ENCODE measurements at places on chromosomes 11 and 22.

DNA sequence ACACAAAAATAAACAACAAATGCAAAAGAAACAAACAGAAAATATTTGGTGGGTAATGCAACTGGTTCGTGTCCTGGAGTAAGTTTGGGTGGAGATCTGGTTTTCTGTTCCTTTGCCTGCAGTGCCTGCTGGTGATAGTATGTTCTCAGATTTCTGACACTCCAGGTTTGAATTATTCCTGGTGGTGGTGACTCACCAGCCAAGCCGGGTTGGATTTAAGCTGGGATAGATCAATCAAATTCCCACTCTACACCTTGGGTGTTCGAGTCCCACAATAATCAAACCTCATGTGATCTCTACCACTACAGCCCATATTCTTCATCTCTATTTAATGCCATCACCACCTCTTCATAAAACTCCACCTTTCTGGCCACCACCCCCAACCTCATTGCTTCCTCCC, 421.8 kb downstream of the NTM start:
- DNase-seq: no peak

GRCh38 chr22:42816336-42816735, 40.7 kb downstream of the ARFGAP3 start:
- no peak for DNase-seq

DNA sequence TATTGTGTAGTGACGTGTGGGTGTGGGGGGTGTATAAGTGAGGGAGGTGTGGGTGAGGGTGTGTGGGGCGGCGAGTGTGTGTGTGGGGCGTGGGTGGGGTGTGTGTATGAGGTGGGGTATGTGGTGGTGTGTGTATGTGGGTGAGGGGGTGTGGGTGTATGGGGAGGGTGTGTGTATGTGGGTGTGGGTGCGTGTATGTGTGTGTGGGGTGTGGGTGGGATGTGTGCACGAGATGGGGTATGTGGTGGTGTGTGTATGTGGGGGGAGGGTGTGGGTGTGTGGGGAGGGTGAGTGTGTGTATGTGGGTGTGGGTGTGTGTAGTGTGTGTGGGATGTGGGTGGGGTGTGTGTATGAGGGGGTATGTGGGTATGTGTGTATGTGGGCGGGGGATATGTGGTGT, 205.5 kb downstream of the OPCML start:
- no peak for DNase-seq

- DNase-seq: no peak
Observed at GRCh38 chr11:63510360-63511047, 4.6 kb downstream of the LGALS12 start.

DNA sequence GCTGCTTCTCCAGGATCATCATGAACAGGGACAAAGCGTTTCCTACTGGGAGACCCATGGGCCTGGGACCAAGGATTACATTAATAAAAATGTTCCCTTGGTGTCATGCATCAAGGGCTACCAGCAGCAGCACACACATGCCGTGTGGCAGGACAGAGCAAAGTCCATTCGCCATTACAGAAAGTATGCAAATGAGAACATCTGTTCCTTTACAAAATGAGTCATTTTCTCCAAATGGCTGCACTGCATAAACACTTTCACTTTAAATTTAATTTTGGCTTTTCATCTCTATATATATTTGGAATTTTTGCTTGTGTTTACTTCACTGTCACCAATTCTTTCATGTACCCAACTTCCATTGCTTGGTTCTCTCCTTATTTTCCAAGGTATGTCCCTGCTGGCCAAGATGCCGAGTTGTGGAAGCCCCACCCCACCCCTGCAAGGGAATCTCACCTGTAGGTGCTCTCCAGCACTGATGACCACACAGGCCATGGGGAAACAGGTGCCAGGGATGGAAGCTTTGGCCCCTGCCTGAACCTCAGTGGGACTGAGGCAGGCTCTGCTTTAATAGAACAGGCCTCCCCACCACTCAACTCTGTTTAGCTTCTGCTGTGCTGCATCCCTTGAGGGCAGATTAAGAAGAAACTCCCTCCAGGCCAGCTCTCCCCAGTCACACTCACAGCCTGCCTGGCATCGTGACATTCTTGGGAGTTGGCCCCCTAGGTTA, 15.6 kb upstream of the GNAZ start:
- DNase-seq: no peak

- DNase-seq: no peak
Observed at GRCh38 chr11:20163783-20164481, 3.7 kb upstream of the DBX1 start.

All from stimulated activated naive CD4-positive, alpha-beta T cell (primary cell).